Activated B cell treated with CpG ODN at 0.5 μM for 24 hours (primary cell): ENCODE measurements at places on chromosomes 7 and 10.

DNA sequence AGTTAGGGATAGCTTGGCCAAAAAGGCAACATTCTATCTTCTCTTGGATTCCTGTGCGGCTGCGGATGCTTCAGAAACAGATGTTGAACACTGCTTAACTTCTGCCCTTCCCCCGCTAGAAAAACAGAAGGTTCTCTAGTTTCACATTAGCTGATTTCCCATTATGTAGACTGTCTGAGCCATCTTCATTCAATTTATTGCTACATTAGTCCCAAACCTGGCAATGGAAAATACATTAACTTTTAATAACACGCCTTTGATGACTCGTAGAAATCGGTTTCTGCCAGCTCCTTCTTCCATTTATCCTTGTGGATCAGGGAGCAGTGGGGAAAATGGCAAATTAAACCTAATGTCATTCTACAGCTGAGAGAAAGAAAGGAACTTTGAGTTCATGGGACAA is 119.9 kb downstream of the SLC16A9 start:
- no peak for DNase-seq

DNA sequence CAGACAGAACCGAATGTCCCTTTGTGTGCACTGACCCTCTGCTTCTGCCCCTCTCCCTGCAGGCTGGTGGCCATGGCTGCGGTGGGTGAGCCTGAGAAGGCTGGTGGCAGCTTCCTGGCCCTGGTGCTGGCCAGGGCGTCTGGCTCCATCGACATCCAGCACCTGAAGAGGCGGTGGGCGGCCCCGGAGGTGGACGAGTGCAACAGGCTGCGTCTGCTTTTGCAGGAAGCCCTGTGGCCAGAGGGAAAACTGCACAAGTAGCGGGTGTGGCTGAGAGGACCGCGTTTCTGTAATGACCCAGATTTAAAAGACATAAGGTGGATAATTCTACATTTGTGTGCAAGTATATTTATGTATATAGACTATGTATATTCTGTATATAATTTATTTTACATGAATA is 89.2 kb downstream of the DYNC2I1 start:
- DNase-seq = no peak

DNA sequence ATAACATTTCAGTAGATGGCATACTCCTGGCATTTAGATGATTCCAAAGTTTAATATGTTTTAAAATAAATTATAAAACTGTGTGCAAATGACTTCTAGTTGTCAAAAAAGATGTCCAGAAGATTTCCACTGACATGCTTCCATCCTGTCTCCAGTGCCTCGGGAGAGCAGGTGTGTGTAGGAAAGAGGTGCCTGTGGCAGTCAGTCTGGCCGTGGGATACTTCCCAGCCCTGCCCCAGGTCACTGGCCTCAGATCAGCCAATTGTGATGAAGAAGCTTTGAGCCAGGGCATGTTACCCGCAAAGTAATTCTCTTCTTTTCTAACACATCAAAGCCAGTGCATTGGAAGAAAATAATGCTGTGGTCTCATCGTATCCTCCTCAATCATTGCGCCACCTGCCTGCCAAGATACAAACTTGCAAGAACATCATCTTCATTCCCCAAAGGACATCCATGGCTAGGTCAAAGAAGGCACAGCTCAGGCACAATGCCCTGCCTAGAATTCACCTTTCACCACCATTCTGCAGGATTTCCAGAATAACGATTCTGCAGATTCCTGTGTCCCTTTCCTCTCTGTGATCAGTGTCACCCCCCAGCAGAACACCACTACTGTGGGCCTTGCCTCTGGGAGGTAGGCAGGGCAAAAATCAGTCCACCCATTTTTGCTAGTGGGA is 6.3 kb upstream of the KCNMA1 start:
- no peak for DNase-seq

DNA sequence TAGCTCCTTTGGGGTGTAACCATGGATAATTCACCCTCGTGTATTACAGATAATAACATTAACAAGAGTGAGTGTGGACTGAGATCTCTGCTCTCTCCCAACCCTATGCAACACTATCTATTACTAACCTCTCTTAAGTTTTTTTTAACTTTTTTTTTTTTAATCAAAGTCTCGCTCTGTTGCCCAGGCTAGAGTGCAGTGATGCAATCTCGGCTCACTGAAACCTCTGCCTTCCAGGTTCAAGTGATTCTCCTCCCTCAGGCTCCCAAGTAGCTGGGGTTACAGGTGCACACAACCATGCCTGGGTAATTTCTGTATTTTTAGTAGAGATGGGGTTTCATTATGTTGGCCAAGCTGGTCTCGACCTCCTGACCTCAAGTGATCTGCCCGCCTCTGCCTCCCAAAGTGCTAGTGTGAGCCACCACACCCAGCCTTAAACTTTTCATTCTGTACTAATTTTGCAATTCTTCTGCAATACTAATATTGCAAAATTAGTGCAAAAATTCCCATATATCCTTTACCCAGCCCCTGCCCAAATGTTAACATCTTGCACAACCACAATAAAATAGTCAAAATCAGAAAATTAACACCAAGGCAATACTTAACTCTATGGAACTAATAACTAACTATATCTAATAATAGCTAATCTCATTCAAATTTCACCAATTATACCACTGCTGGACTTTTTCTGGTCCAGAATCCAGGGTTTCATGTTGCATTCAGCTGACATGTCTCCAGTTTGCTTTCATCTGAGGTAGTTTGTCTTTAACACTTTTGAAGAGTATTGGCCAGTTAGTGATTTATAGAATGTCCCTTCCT is 66.5 kb upstream of the TCF7L2 start:
- DNase-seq = no peak

GRCh38 chr10:28429573-28430216 is 103.2 kb upstream of the WAC start:
- DNase-seq = no peak

GRCh38 chr7:41603985-41604384 is 98.9 kb downstream of the INHBA start:
- DNase-seq = no peak

DNA sequence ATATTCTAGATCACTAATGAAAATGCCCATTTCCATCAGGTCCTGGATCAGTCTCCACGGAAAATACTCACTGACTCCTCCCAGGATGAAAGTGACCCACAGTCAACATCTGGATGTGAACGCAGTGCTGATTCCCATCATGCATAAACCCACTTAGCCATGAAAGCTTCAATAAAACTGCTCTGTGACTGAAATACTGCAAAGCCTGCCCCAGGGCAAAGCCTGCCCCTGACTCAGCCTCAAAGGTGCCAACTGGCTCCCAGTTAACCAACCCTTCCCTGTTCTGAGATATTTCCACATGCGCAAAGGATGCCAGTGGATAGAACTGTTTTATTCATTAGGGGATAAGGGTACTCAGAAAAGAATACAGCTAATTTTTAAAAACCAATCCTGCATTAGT is 24.0 kb downstream of the OSBPL3 start:
- no peak for DNase-seq

GRCh38 chr7:74025146-74025545 is 2.8 kb upstream of the ELN start:
- DNase-seq = no peak

GRCh38 chr7:43763183-43763582 is 4.7 kb downstream of the BLVRA start:
- no peak for DNase-seq
